ENCODE measurements at places on chromosomes 11 and 22.

- DNase-seq = peak; percentile 40
- peaks cover 2% of the 10 kb centered on the region for H3K27me3 ChIP-seq
- H3K4me3 ChIP-seq = no peak overlapping the region
- H3K27ac ChIP-seq = no peak overlapping the region
- peaks cover 14% of the 10 kb centered on the region for H3K4me1 ChIP-seq
Observed at GRCh38 chr11:117610045-117610444, 187.0 kb downstream of the DSCAML1 start.

DNA sequence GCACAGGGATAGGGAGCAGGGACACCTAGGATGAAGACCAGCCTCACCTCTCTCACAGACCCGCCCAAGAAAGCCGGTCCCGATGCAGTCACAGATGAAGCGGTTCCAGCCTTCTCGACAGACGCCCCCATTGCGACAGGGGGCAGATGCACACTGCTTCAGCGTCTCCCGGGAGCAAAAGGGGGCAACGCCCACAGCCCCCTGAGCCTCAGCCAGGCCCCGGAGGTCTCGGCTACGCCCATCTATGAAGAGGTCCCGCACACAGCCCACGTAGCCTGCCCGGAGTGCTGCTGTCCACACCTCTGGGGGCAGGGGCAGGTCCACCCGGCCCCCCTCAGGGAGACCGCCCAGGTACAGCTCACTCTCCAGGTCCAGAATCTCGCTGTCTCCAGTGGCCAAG lies 62.3 kb downstream of the NRXN2 start:
- H3K4me1 ChIP-seq = no peaks in the 10 kb centered on the region
- no peak overlapping the region for H3K27ac ChIP-seq
- H3K36me3 ChIP-seq = no peaks in the 10 kb centered on the region

GRCh38 chr11:44857490-44858090 lies 93.1 kb downstream of the TP53I11 start:
- DNase-seq = no peak
- H3K4me1 ChIP-seq = peaks cover 42% of the 10 kb centered on the region
- H3K27me3 ChIP-seq = no peaks in the 10 kb centered on the region
- H3K27ac ChIP-seq = no peak overlapping the region
- no peak overlapping the region for H3K4me3 ChIP-seq

- H3K27ac ChIP-seq = no peak overlapping the region
- DNase-seq = no peak
- peaks cover 59% of the 10 kb centered on the region for H3K4me1 ChIP-seq
Observed at GRCh38 chr22:49824185-49824925, 3.3 kb downstream of the BRD1 start.

- DNase-seq = no peak
- no peak overlapping the region for H3K4me3 ChIP-seq
- no peaks in the 10 kb centered on the region for H3K4me1 ChIP-seq
- no peak overlapping the region for H3K27ac ChIP-seq
- H3K36me3 ChIP-seq = no peaks in the 10 kb centered on the region
Observed at GRCh38 chr22:34943830-34944229, 122.1 kb upstream of the ISX start.

DNA sequence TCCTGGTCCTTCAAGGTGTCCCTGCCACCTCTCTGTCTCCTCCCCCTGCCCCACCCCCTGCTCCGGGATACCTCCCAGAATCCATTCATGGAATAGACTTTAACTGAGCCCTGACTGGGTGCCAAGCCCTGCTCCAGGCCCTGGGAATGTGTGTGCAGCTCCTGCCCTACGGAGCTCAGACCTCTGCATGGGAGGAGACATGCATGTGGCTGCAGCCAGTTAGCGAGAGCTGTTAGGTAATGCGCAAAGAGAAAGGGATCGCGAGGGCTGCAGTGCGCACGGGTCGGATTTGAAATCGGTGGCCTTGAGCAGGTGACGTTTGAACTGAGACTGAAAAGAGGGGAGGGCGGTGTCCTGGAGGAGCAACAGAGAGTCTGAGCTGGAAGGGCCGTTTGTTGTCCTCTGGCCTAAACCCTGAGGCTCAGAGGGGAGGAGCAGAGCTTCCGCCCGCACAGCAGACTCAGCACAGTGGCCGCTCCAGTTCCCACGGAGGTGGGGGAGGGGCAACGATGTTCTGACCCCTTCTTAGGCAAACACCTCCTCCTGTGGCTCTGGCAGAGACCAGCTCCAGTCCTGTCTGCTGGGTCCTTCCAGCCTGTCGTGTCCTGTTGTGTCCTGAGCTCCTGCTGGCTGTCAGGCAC lies 19.8 kb upstream of the LRRC10B start:
- DNase-seq = no peak
- H3K4me3 ChIP-seq = no peak overlapping the region
- peaks cover 4% of the 10 kb centered on the region for H3K36me3 ChIP-seq
- H3K27me3 ChIP-seq = no peaks in the 10 kb centered on the region
- H3K4me1 ChIP-seq = no peaks in the 10 kb centered on the region
- no peak overlapping the region for H3K27ac ChIP-seq
